ENCODE measurements at places on chromosomes 5 and 9.

- DNase-seq, result no peak
Measured at GRCh38 chr5:115459855-115460341, 84.7 kb downstream of the FEM1C start.

GRCh38 chr9:2290382-2290781 is 275.2 kb downstream of the SMARCA2 start:
- no peak for DNase-seq

- DNase-seq, result no peak
Measured at GRCh38 chr5:95907740-95908706, 53.6 kb downstream of the ELL2 start.

DNA sequence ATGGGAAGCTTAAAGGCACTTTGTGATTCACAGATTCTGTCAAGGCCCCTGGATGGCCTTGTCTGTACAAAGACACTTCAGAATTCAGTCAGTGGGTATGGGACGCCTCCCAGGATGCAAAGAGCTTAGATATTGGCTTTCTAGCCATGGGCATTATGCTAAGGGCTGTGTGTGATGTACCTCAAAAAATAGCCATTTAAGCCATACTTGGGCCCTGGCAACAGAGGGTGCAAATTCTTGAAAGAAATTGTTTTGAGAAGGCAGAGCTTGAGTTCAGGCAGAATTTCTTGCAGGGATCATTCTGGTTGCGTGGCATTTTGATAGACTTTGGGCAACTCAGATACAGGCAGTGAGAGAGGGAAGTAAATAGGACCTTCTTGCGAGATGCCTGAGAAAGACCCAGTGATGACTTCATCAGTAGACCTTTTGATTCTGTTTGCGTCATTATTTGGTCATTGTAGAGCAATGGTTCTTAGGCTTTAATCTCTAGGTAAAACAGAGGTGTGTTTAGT is 3.9 kb downstream of the CYFIP2 start:
- no peak for DNase-seq

GRCh38 chr5:1445313-1445688 is at the start of gene SLC6A3:
Gene SLC6A3 (minus strand): TSS chr5:1445440. CDS start chr5:1443197, 2,243 bp downstream.
- DNase-seq, result no peak

GRCh38 chr9:133560311-133560710 is 25.8 kb downstream of the ADAMTSL2 start:
- no peak for DNase-seq

GRCh38 chr5:3281366-3281765 is 314.3 kb upstream of the IRX1 start:
- no peak for DNase-seq

DNA sequence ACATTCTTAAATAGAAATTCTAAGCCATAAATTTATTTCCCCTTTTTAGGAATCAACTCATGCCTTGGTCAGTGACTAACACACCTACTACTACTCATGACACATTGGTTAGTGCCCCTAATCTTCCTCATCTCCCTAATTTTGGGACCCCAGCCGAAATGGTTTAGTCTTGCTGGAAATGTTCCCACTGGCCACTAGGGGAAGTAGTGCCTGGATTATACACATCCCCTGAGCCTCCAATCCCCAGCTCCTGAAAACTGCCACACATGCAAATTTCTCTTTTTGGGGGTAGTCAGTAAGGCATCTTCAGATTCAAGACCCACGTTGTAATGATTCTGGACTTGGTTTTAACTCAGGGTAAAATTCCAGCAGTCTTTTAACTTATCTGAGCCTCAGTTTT is 79.8 kb downstream of the HSD17B3 start:
- no peak for DNase-seq

DNA sequence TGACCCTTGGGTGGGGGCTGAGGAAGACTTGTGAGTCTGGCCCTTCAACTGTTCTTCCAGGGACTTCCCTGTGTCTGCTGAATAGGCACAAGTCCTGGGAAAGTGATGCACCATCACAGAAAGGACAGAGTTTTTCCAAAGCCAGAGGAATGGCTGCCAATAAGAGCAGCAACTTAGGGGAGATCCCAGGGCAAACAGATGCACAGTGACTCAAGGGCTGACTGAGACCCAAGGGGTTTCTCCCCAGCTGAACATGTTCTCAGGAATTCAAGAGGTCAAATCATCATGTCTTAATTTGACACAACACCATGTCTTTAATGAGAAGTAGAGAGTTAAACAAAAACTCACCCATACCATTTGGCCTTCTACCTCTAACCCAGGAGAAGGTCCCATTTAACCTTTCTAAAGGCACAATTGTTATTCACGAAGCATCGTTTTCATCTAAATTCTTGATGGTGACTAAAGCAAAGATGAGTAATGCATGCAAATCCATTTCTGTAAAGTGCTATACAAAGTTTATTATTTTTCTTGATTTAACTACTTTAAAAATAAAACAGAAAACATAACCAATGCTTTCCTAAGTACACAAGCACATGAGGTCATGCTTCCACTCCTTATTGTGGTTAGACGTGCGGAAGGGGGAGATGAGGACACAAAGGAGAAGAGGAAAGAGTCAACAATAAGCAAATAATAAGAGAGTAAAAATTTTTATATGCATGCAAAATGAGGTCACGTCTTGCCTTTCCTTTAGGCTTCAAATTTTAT is 324.1 kb downstream of the PLK2 start:
- no peak for DNase-seq

DNA sequence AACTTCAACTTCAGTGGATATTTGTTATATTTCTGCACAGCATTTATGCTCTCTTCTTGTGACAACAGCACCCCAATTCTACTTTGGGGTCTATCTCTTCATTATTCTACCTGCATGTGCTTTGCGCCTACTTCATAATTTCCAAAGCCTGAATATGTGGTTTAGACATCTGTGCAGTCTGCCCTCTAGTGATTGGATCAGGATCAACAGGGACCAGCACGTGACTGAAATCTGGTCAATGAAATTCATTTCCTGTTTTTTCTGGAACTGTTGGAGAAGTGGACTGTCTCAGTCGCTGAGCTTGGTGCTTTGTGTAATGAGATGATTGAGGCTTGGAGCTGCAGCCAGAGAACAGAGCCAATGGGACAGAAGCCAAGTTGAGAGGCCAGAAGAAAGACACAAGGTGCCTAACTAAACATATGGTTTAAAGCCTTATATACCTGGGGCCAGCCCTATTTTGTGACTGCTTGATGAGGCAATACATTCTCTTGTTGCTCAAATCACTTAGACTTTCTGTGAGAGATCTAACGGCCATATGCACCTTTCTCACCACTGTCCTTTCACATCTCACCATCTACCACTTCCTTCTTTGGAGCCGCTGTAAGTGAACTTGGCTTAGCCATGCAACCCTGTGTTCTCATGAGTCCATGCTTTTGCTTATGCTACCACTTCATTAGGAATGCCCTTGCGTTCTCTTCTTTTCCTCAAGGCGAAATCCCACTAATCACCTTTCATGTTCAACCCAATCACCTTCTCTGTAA is 68.8 kb upstream of the PPP2R2B start:
- DNase-seq, result no peak

DNA sequence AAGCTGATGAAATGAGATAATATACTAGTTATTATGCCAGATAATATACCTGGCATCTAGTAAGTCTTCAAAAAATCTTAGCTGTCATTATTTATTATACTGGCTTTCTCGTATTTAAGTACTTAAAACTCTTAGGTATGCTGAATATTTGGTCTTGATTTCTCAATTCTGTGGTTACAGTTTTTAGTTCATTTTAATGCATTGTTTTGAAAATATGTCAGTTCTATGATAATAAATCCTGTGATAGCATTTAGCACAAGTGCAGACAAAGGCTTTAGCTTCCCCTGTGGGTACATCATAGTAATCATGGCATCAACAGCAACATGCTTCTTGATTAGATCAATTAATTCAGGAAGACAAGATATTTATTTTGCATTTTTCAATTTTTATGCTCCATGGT is 133.0 kb downstream of the SMC2 start:
- DNase-seq, result no peak

DNA sequence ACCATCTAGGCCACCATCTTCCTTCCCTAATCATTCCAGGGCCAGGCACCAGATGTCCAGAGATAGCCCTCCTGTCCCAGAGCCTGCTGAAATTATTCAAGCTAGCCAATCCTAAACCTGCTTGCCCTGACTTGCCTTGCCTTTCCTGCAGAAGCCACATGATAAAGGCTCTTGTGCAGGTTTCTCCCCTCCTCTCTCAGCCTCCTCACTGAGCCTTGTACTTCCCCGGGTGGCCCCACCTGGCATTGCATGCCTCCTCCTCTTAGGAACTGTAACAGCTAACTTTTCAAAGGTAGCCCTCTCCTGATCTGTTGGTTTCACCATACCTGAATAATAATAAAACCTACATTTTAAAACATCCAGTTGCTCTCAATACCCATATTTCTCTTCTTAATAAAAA is 42.6 kb downstream of the DIRAS2 start:
- DNase-seq, result no peak

GRCh38 chr5:67795781-67796477 is 419.6 kb upstream of the PIK3R1 start:
- no peak for DNase-seq

GRCh38 chr9:98521141-98521540 is 187.6 kb downstream of the GABBR2 start:
- DNase-seq, result no peak

- no peak for DNase-seq
Measured at GRCh38 chr5:179387151-179388110, 42.2 kb upstream of the ADAMTS2 start.

GRCh38 chr9:132776268-132776667 is 101.8 kb downstream of the AK8 start:
- no peak for DNase-seq

DNA sequence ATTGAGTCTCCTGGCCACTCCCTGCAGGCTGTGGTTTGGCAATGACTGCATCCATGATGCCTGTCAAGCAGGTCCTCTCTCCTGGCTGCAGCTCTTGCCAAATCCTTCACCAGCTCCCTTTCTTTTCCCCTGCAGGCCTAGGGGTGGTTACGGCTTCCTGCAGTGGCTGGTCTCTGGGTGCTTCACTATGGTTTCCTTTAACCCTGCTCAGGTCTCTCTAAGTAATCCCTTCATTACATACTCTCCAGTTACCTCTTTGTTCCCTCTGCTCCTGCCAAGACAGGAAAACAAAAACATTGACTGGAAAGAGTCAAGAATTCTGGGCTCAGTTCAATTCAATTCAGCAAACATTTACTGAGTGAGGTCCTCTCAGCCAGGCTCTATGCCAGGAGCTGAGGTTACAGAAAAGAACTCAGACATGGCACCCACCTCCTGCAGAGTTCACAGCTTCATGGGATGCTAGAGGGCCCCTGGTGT is 19.8 kb upstream of the PTPN3 start:
- DNase-seq, result no peak

DNA sequence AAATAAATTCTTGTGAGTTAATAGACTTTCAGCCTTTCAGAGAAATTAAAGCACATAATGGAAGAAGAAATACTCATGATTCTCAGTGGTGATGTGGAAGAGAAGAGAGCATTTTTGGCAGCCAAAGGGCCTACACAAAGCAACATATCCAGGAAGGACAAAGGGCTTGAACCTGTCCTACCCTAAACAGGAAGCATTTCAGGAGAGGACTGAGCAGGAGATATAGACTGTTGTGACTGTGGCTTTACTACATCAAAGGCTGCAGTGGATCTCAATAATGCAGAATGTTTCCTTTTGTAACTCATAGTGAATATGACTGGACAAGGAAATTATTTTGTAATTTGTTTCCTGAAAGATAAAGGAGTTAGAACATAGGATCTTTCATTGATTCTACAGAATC is 1.3 kb upstream of the PARP8 start:
- no peak for DNase-seq

- DNase-seq, result no peak
Measured at GRCh38 chr9:19967216-19967887, 178.5 kb upstream of the SLC24A2 start.

DNA sequence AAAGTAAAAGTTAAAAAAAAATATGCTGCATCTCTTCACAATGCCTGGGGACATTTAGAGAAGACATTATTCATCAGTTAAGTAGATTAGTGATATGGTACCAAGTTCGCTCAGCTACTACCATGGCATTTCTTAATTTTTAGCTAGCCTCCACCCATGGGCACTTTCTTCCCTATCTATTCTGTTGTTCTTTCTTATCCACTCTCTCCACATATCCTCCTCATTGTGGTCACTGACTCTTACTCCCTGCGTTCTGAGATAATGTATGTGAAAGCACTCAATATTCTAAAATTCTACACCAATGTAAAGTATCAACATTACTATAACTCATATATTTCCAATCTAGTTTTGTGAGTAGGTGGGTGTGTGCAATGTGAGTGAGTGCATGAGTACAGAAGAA is 609.7 kb upstream of the DAB2 start:
- no peak for DNase-seq

DNA sequence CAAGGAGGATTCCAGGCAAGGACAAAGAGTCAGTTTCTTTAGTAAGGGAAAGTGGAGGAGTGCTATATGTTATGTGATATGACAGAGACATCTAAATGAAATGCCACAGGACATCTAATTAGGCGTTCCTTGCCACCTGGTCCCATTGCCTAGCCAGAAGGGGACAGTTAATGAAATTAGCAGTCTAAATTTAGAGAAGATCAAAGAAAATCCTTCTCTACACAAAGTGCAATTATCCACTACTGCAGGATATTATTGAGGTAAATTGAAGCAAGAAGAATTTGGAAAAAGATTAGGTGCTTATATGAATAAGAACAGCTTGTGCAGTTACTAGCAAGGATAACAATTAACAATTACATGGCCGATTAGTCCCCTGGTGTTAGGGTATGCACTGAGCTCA is 495.3 kb upstream of the NMUR2 start:
- no peak for DNase-seq

GRCh38 chr5:123382252-123382651 is 41.0 kb downstream of the CEP120 start:
- no peak for DNase-seq

- DNase-seq, result no peak
Measured at GRCh38 chr5:56585461-56585860, 229.9 kb upstream of the MAP3K1 start.
